Mucosa of gallbladder (tissue), 1 donor: ENCODE measurements at places on chromosomes 11 and 22. TPM values are rescaled to one million over a fixed set of nuclear protein-coding genes. Genes with fewer than 3 reads are reported as not detected.

The SMC1B gene
- total RNA-seq, result not detected

The C11orf87 gene
- total RNA-seq, result not detected

The SLC43A1 gene
- total RNA-seq, result 89.5 TPM

DNA sequence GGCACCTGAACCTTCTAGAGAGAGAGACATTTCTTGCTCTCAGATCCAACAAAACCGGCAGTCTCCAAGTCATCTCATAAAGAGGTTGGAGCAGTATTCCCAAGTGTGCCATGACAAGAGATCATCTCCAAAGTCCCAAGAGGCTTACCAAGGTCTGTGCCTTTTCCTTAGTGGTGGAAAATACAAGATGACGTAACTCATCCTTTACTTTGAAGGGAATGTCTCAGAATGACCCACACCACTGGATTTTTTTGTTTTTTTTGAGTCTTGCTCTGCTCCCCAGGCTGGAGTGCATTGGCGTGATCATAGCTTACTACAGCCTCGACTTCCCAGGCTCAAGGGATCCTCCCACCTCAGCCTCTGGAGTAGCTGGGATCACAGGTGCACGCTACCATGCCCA, 71.0 kb upstream of the SLC22A12 start:
- DNase-seq, result no peak

- DNase-seq, result no peak
Observed at GRCh38 chr11:74138021-74138420, 32.8 kb downstream of the C2CD3 start.

DNA sequence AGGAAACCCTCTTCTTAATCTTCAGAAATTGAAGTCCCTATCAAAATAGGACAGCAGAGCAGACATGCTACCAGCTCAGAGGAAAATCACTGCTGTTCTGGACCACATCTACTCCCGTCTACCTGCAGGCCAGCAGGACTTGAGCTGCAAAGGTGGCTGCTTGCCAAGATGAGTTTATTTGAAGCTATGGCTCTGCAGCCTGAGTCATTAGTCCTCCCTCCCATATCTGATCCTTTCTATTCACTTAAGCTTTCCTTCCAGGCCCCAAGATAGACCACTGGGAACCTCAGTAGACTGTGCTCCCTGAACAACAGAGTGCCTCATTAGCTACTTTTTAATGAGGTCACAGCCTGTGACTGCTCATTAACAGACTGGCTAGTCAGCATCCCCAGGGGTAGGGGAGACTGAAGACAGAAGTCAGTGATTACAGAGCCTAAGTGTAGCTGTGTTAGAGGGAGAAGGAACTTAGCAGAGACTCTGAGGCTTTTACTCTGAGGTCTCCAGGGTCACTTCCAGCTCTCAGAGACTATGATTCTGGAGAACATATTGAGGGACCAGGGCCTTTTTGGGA, 6.8 kb upstream of the OR10A2 start:
- DNase-seq, result no peak

DNA sequence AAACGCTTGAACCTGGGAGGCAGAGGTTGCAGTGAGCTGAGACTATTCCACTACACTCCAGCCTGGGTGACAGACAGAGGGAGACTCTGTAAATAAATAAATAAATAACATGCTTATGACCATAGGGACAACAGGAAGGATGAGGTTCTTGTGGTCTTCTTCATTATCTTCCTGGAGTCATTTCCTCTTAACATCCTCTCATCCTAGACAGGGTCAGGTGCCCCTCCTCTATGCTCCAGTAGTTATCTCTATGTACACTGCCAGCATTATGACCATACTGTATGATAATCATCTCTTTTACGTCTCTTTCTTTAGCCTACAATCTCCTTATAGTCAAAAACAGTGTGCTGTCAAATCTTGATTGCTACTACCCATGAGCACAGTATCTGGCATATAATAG, 17.7 kb downstream of the RAB30 start:
- DNase-seq, result no peak
